ENCODE measurements at places on chromosomes 3 and 15.

GRCh38 chr15:68775671-68776476, 44.8 kb downstream of the ANP32A start:
- DNase-seq, result no peak

DNA sequence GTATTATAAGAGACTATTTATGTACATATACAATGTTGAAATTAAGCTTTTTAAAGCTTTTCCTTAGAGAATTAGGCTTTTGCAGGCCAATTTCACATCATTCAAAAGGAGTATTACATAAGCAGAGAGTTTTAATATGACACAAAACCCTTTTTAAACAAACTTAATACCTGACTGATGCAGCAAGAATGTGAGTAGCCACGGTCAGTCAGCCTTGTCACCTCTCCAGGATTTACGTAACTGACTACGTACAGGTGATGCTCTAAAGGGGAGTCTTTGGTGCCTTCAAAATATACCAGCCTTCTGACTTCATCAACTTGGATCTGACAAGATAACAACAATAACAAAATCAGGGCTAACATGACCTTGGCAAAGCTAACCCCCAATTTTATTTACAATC, 44.2 kb upstream of the IGDCC4 start:
- DNase-seq, result no peak

DNA sequence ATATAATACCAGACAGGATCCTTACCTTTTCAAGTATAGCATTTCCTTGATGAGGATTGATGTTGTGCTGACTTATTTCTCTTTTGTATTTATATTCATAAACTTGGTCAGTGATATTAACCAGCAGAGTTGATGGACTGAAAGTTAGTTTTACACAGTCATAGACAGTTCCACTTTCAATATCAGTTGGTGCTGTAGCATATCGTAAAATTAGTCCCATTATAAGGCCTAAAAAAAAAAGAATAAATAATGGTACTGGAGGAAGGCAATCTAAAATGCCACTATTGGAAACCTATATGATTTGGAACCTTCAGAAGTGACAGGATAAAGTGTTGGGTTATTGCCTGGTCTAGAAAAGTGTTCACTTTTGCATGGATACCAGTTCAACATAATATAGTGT, 16.3 kb downstream of the SLC9A9 start:
- no peak for DNase-seq

- DNase-seq, result no peak
These were observed 36.4 kb upstream of the GSK3B start for GRCh38 chr3:120130656-120131055.

DNA sequence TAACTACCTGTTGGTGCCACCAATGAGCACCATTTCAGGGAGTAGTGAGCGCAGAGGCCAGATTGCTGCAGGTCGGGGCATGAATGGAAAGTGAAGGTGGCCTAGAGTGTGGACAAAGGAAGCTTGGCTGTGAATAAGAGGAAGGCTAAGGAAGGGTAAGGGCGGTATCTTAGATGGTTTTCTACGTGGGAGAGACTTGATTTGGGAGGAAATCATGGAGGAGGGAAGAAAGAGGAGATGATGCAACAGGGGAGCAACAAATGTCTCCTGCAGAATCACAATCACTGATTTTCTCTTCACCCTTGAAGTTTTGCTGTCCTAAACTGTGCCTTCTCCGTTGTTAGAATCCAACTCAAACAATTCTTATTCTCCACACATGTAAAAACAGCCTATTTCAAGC, 21.8 kb downstream of the NME9 start:
- DNase-seq, result no peak

DNA sequence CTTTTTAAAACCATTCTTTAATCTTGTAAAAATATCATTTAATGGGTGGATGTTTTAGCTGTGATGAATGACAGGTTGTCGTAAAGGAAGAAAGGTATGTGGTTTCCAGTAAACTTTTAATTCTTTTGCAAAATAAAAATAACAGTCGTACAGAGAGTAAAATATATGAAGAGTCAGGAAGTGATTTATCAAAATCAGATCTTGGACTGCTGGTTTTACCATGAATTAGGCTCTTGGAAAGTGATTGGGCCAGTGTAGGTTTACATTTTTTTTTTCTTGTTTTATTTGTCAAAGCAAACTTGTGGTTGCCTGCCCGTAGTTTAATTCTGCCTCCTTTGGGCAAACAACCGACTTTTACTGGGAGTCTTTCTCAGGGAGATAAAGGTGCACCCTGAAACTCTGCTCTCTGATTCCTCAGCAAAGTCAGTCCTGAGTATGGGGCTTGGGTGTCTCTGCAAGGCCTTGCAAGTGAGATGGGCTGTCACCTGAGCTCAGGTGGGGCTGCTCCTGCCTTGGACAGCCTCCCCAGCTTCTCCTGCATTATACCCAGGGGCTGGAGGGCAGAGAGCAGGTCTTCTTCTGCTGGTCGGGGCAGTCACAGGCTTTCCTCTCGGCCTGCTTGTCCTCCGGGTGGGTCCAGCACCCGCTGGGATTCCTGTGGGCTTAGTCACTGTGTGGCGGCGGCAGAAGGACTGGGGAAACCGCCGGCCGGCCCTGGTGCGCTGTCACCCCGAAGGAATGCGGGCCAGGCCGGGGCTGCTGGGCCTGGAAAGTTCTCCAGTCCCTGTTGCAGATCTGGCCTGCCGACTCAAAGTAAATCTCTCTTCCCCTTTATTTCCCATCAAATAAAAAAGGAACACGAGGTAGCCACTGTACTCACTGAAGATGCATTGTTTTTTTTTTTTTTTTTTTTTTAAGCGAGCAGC, 79.0 kb downstream of the IGF1R start:
- DNase-seq, result peak; percentile 65

- no peak for DNase-seq
These were observed 374.3 kb downstream of the CTNNB1 start for GRCh38 chr3:41573591-41573990.

- DNase-seq, result peak; percentile 96
These were observed 2.8 kb upstream of the BCL6 start for GRCh38 chr3:187748050-187748481.

DNA sequence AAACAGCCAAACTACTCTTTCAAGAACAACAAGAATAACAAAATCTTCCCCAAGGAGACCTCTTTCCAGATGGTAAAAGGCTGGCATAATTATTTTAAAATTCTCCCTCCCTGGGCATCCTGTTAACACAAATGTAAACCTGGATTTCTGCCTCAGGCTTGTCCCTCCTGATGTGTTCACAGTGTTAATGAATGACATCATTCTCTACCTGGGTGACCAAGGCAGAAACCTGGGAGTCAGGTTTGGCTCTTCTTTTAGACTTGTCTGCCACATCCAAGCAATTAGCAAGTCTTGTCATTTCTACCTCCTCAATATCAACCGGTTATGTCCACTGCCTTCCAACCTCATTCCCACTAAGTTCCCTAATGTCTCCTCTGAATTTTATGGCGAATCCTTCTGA, 368.7 kb upstream of the TBL1XR1 start:
- DNase-seq, result no peak

GRCh38 chr15:62622775-62623174, 419.8 kb upstream of the TPM1 start:
- DNase-seq, result no peak

Data from left kidney (tissue), 8 donors.